Muscle of leg (tissue), 16 donors: ENCODE measurements at places on chromosomes 11 and 22. TPM values are rescaled to one million over a fixed set of nuclear protein-coding genes. Genes with fewer than 3 reads are reported as not detected.

The OR51S1 gene
- not detected for total RNA-seq

The LIF gene
- 0.75 TPM for total RNA-seq

- no peak overlapping the region for H3K27ac ChIP-seq
- no peaks in the 10 kb centered on the region for H3K27me3 ChIP-seq
- peaks cover 2% of the 10 kb centered on the region for H3K4me1 ChIP-seq
- no peak overlapping the region for H3K4me3 ChIP-seq
Measured at GRCh38 chr11:128052912-128053641, 534.3 kb downstream of the ETS1 start.

DNA sequence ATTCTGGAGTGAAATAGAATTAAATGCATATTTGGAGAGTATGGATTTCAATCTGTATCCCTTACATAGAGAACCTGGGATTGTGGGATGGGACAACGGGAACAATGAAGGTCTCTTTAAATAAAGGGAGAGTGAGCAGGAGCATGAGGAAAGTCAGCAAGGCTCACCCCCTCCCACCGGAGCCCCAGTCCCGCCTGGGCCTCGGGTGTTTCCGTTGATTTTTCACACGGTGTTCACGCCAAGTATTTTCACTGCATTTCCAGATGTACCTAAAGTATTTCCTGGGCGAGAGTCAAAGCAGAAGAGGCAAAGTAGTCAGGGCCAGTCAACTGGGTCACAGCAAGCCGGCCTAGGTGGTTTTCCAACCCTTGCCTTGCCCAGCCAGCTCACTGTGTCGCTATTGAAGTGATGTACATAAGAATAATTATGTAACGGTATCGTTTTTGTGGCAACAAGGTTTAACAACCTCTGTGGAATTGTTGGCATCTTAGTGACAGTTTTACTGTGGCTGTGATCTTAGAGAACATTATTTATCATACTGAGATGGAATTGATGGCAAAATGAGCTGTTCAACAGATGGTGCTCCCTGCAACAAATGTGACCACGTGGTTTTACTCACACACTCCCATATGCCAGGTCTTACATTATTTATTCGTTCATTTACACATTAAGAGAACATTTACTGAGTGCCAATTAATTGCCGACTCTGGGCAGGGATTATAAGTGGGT lies 177.3 kb downstream of the ADAMTS15 start:
- no peaks in the 10 kb centered on the region for H3K36me3 ChIP-seq
- no peaks in the 10 kb centered on the region for H3K27me3 ChIP-seq
- peaks cover 7% of the 10 kb centered on the region for H3K4me1 ChIP-seq
- no peak overlapping the region for H3K27ac ChIP-seq
- no peak overlapping the region for H3K4me3 ChIP-seq

- no peak overlapping the region for H3K4me3 ChIP-seq
- DNase-seq: peak; percentile 73
- peaks cover 10% of the 10 kb centered on the region for H3K36me3 ChIP-seq
- no peaks in the 10 kb centered on the region for H3K27me3 ChIP-seq
- peak overlapping the region; percentile 85 for H3K27ac ChIP-seq
Measured at GRCh38 chr11:68328374-68329091, 16.1 kb downstream of the LRP5 start.

- peak overlapping the region; percentile 100 for H3K27ac ChIP-seq
- peaks cover 25% of the 10 kb centered on the region for H3K4me1 ChIP-seq
- peak overlapping the region; percentile 95 for H3K4me3 ChIP-seq
- H3K36me3 ChIP-seq: peaks cover 4% of the 10 kb centered on the region
Measured at GRCh38 chr11:118790357-118791110, 430 bp downstream of the DDX6 start.

DNA sequence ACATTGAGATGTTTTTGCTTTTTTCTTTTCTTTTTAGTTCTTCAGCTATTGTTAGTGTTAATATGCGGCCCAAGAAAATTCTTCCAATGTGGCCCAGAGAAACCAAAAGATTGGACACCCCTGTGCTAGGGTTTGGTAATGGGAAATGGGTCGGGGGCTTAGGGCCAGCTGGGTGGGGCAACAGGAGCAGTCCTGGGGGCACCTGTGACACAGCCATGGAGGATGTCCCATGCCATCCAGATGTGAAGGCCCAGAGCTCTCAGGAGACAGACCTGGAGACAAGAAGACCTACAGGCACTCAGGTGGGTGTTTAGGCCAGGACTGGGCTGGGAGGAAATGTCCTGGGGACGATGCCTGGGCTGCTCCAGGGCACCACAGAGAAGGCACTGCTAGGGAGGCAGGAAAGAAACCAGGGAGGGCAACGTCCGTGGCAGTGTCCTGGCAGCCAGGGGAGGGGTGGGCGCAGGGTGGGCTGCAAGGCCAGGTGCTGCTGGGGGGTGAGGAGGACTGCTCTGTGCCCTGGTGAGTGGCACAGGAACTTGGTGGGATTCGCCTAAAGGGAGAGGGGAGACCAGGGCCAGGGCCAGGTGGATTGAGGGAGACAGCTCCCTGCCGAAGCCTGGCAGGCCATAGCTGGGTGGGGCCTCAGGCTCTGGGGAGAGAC lies 21.4 kb downstream of the RELT start:
- no peak overlapping the region for H3K4me3 ChIP-seq
- H3K36me3 ChIP-seq: peaks cover 9% of the 10 kb centered on the region
- H3K4me1 ChIP-seq: peaks cover 9% of the 10 kb centered on the region
- no peak overlapping the region for H3K27ac ChIP-seq
- peak; percentile 9 for DNase-seq

GRCh38 chr11:27497284-27497866 lies 9.2 kb downstream of the LIN7C start:
- H3K27ac ChIP-seq: no peak overlapping the region
- peak; percentile 36 for DNase-seq
- H3K27me3 ChIP-seq: no peaks in the 10 kb centered on the region
- H3K36me3 ChIP-seq: peaks cover 13% of the 10 kb centered on the region
- H3K4me1 ChIP-seq: no peaks in the 10 kb centered on the region
- H3K4me3 ChIP-seq: no peak overlapping the region

DNA sequence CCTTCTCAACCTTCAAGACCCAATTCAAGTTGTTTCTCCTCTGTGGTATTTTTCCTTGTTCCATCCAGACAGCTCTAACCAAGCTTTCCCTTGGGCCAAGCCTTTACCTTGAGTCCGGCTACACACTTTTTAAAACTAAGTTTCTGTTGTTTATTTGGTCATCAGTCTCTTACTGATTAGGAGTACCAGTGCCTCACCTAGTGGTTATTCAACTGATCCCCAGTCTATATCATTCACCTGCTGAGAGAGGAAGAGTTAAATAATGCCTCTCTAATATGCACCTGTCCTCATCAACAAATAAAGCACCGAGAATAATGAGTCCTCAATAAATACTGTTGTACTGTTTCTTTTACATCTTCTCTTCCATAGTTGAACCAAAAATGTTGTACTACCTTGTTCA lies 160.8 kb downstream of the MSANTD4 start:
- no peak for DNase-seq
- H3K27me3 ChIP-seq: no peaks in the 10 kb centered on the region
- no peak overlapping the region for H3K4me3 ChIP-seq
- H3K36me3 ChIP-seq: no peaks in the 10 kb centered on the region

DNA sequence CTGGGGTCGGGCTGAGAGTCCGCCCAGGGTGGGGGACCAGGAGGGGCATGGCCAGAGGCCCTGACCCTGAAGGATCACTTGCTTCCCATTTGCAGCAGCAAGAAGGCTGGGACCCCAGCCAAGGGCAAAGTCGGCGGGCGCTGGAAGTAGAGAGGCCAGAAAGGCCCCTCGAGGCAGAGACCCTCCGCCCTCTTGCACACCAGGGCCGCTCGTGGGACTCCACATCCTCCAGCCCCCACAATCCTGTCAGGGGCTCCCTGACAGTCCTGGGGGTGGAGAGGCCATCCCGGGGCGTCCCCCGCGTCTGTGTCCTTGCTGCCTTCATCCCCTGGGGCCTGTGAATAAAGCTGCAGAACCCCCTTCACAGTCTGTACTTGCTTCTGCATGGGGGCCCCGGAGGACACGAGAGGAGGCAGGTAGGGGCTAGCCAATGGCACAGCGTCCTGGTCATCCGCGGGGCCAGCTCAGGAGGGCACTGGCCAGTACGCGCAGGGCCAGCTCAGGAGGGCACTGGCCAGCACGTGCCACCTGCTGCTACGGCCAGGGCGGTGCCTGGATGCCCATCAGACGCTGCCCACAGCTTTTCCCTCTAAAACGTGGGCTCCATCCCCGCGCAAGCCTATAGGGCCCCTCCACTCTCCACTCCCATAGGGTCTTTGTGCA lies 8.7 kb upstream of the MRPL23 start:
- H3K36me3 ChIP-seq: peaks cover 50% of the 10 kb centered on the region
- H3K4me1 ChIP-seq: peaks cover 58% of the 10 kb centered on the region
- no peak overlapping the region for H3K4me3 ChIP-seq

GRCh38 chr11:126583101-126583500 lies 227.6 kb downstream of the ST3GAL4 start:
- H3K4me3 ChIP-seq: no peak overlapping the region
- no peak overlapping the region for H3K27ac ChIP-seq
- H3K27me3 ChIP-seq: peaks cover 6% of the 10 kb centered on the region
- peak; percentile 27 for DNase-seq
- no peaks in the 10 kb centered on the region for H3K36me3 ChIP-seq

- no peak for DNase-seq
- H3K27me3 ChIP-seq: no peaks in the 10 kb centered on the region
- peaks cover 2% of the 10 kb centered on the region for H3K4me1 ChIP-seq
- H3K36me3 ChIP-seq: no peaks in the 10 kb centered on the region
- no peak overlapping the region for H3K27ac ChIP-seq
Measured at GRCh38 chr11:122342089-122342744, 226.2 kb upstream of the BLID start.

DNA sequence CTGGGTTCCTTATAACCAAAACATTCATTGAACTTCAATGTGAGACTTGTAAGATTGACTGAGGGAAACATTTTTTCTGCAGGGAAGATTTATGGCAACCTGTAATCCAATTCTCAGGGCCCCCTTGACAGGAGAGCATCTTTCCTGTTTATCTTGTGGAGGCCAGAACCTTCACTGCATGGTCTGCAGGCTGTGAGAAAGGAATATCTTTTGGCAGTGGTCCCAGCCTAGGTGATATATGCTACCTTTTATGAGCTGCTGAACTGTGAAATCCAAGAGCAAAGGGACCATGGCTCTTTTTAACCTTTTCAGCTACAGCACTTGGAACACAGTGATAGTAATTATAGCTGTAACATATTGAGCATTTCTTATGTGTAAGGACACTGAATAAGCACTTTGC lies 590.2 kb upstream of the B3GAT1 start:
- no peak overlapping the region for H3K27ac ChIP-seq
- DNase-seq: no peak
- no peaks in the 10 kb centered on the region for H3K27me3 ChIP-seq
- no peak overlapping the region for H3K4me3 ChIP-seq
- H3K4me1 ChIP-seq: peaks cover 19% of the 10 kb centered on the region

- no peaks in the 10 kb centered on the region for H3K27me3 ChIP-seq
- H3K4me1 ChIP-seq: peaks cover 42% of the 10 kb centered on the region
- no peaks in the 10 kb centered on the region for H3K36me3 ChIP-seq
- no peak overlapping the region for H3K4me3 ChIP-seq
- DNase-seq: no peak
- H3K27ac ChIP-seq: no peak overlapping the region
Measured at GRCh38 chr11:3139481-3140290, 25.4 kb downstream of the OSBPL5 start.

DNA sequence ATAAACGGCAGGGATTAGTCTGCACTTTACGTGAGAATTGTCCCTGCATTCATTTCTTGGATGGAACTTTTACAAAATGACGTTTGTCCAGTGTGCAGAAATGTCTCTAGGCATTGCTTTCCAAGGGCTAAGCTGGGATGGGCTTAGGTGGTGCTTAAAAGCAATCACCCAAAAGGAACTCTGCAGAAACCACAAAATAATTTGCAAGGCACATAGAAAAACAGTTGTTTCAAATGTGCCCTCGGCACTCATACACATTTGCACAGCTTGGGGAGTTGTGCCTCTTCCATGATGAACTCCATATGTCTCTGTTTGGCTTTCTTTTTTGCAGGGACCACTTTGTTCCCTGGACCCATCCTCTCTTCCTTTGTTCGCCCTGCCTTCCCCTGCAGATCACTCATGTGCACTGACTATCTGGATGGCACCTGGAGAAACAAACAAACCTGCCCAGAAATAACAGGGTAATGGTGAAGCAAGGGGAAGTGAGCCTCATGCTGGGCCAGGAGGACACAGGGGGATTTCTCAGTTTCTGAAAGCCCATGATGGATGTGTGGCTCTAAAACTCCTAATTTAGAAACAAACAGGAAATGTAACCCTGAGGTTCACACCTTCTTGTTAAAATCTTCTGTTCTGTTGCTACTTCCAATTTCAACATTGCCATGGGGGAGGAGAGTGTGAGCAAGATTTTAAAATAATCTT lies 150.2 kb downstream of the SNX19 start:
- peaks cover 7% of the 10 kb centered on the region for H3K4me1 ChIP-seq
- H3K36me3 ChIP-seq: no peaks in the 10 kb centered on the region
- no peak for DNase-seq
- H3K27ac ChIP-seq: no peak overlapping the region

- DNase-seq: no peak
- no peaks in the 10 kb centered on the region for H3K36me3 ChIP-seq
- H3K27me3 ChIP-seq: no peaks in the 10 kb centered on the region
- H3K27ac ChIP-seq: no peak overlapping the region
Measured at GRCh38 chr11:9604134-9604533, 30.7 kb downstream of the WEE1 start.

DNA sequence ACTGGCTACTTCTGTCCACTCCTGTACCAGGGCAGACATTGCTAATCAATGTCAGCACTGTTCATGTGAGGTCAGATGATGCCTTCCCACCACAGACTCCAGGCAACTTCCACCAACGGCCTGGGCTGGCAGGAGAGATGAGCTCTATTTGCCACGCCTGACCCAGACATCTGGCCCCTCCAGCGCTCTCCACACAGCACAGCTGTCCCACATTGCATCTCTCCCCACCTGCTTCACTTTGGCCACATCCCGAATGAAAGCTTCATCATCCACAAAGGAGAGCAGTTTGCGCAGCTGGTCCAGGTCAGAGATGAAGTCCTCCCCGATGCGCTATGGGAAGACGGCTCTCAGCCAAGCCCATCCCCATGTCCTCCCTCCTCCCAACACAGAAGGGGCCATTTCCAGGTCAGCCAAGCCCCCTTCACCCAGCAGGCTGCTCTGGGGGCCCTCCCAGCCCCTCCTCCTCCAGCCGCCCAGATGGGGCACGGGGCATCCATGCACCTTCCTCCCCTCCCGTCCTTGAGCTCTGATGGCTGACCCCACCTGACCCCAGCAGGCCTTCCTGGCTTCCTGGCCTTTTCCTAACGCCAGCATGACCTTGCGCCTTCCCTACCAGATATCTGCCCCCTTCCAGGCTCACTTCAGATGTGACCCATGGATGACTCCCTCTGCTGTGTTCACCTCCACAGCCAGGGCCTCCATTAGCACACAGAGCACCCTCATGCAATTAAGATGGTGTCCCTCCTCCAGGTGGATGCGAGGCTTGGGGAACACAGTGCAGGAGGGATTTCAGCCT lies 7.4 kb downstream of the PYGM start:
- H3K27me3 ChIP-seq: no peaks in the 10 kb centered on the region
- peaks cover 14% of the 10 kb centered on the region for H3K4me1 ChIP-seq
- no peak overlapping the region for H3K4me3 ChIP-seq
- H3K27ac ChIP-seq: no peak overlapping the region
